Activated CD4-positive, CD25-positive, alpha-beta regulatory T cell treated with anti-CD3 and anti-CD28 coated beads, Interleukin-2, amount 50 U/mL, for 24 hours (primary cell): ENCODE measurements at places on chromosomes 4 and X.

GRCh38 chr4:71609167-71609566 is 174.7 kb downstream of the GC start:
- no peak for ATAC-seq

DNA sequence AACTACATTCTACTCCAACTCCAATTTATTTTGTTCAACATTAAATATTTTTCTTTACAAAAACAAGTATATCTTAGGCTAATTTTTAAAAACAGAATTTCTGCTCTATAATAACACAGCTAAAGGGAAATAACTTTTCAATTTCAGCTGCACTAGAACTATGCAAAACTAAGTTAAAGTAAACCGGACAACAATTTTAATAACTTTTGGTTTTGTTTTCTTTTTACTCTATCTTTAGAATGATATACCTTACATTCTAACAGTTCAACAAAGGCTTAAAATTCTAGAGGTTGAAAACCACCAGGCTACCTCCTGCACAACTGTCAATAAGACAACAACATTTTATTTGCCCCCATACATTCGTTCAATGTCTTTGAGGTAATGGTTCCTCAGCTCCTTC is 18.7 kb upstream of the KCNE5 start:
- ATAC-seq: no peak

- peak; percentile 80 for ATAC-seq
Observed at GRCh38 chrX:20442597-20442996, 175.9 kb upstream of the RPS6KA3 start.

GRCh38 chr4:13989501-13989900 is 362.0 kb upstream of the BOD1L1 start:
- ATAC-seq: no peak

GRCh38 chrX:103687073-103687695 is 685 bp upstream of the MORF4L2 start:
- peak; percentile 53 for ATAC-seq
